ENCODE measurements at places on chromosomes 4 and X.

GRCh38 chrX:40167850-40168479 is 70.2 kb upstream of the BCOR start:
- DNase-seq = no peak

GRCh38 chr4:86608757-86609375 is 14.8 kb downstream of the PTPN13 start:
- no peak for DNase-seq

GRCh38 chr4:95250544-95251137 is 298.1 kb downstream of the UNC5C start:
- DNase-seq = no peak

DNA sequence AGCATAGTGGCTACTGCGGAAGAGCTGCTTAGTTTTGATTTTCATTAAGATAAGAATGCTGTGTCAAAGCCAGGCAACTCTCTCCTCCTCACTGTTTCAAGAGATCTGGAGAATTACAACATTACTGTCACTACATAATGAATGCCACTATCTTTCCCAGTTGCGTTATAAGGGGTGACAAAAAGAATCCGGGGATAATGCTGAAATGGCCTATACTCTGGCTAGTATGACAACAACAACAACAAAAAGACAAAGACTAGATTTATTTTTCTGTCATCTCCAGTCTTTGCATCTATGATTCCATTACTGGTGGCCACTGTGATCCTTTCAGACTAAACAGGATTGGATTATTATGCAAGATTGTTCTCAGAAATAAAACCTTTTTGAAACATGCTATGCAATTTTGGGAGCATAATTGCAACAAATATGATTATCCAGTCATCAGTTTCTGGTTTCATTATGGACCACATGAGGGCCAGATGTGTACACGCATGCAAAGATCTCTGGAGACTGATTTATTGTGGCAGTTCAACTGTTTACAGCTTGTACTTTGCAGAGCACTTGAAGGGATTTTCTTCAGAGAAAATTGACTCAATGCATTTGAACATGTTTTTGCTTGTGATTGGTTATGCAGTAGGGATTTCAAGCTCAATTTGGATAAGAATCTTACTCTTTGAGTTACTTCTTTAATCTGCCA is 31.1 kb upstream of the SPANXB1 start:
- no peak for DNase-seq

GRCh38 chr4:183971929-183972490 is 66.9 kb downstream of the STOX2 start:
- no peak for DNase-seq

GRCh38 chrX:97308171-97308570 is 424.5 kb downstream of the RPA4 start:
- no peak for DNase-seq

DNA sequence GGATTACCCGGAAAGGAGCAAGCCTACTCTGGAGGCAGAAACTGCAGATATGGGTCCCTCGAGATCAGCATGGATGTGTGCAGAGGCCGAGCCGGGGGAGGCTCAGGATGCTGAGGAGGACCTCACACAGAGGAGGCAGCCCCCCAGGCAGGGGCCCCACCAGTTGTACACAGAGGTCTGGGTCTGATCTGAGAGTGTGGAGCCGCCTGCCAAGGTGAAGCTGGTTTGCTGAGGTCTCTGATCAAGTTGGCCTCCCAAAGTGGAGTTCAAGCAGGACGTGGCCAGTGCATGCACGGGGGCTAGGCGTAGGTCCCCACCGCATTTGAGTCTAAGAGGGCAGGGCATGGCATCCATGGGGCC is 35.0 kb downstream of the ACOX3 start:
- DNase-seq = no peak

DNA sequence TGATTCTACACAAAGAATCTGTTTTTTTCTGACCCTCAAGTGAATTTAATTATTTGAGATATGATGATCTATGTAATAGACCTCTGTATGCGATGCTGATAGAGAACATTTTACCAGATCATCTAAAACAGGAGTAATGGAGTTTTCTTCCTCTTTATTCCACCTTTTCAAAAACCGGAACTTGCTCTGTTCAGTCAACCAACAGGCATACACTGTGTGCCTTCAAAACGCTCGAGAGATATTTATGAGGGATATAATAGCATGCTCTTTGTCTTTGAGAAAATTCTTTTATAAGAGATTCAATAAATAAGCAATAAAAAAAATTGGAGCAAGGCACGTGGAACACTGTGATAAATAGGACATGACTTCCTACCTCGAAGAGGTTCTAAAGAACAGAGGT is 2.0 kb downstream of the NYX start:
- DNase-seq = no peak

- peak; percentile 16 for DNase-seq
These were observed 442 bp upstream of the MCUB start for GRCh38 chr4:109559625-109559982.

GRCh38 chr4:173935622-173936405 is 347.7 kb downstream of the FBXO8 start:
- DNase-seq = no peak

DNA sequence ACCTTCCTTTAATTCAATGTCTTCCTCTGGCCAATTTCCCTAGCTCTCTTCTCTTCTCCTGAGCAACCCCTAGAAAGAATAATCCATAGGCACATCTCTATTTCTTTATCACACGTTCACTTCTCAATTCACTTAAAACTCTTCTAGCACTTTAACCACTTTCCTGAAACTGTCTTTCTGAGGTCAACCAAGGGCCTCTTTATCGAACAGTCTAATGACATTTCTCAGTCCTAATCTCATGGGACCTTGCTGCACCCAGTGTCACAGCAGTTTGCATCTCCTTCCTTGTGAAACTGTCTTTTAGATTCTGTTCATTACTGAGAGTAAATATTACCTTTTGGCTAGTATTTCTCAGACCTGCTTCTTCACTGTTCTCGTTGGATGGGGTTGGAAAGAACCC is 285.3 kb upstream of the RASGEF1B start:
- no peak for DNase-seq

DNA sequence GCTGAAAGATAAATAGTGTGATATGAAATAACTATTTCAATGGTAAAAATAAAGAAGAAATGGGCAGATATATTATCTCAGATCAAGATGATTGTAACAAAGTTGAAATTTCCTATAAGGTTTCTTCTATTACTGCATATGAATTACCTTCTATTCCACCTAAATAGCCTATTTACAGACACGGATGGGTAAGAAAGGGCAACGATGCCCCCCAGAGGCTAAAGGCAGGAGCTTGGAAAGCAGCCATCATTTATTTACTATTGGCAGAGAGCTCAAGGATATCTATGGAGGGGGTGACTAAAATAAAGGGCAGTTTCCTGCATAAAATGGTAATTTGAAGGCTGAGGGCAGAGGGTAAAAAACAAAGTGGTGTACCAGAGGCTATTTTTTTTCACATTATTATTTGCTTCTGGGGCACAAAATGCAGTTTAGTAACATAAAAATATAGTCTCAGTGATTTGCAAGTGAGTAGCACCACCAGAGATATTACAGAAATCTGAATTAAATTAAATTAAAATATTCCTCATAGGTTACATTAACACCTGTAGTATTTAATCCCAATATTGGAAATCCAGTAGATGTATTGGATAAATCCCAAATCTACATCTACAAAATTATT is 123.1 kb downstream of the BTC start:
- DNase-seq = no peak

DNA sequence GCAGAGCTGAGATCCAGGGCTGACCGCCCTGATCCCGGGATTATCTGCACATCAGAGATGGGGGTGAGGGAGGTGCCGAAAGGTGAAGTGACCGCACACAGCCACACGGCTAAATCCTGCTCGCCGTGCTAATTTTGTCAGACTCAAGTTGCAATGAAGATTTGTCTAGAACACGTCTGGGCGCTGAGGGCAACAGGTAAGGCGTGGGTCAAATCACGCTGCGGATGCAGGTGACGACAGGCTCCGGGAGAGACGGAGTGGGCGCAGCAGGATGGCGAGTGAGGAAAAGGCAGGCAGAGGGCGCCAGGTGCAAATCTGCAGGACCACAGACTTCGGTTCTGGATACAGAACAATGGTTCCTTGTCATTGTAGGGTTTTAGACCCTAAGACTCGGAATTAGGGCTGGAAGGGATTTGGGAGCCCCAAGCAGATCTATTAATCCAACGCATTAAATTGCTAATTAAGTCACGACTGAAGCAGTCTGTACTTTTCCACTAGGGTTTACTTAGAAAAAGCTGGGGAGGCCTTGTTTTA is 1.9 kb upstream of the TBC1D14 start:
- no peak for DNase-seq

- no peak for DNase-seq
These were observed 914 bp downstream of the MYOZ2 start for GRCh38 chr4:119136546-119136945.

DNA sequence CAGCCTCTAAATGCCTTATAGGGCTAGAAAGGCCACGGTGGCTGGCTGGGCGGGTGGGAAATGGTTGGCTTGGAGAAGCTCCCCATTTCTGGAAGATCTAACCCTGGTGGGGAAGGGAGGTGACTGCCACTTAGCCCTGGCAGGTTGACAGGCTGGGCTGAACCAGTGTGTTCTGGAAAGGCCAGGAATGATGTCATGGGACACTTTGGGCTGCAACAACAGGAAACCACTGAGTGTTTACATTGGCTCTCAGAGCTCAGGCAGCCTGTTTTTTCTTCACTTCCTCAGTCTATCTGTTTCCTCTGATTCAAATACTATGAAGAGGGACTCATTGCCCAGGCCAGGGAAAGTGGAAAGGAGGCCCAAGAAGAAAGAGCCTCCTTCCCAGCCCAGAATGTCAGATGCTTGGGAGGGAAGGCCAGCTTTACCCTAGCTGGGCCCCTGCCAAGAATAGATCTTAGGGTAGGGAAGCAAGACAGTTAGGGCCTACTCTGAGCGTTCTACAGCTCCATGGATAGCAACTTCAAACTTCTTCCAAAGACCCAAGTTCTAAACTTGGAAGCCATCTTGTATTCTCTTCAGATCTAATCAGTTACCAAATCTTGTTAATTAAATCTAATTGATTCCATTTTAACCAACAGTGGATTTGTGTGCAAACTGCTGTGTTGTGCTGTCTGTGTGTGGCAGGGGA is 65.8 kb upstream of the MSN start:
- no peak for DNase-seq

DNA sequence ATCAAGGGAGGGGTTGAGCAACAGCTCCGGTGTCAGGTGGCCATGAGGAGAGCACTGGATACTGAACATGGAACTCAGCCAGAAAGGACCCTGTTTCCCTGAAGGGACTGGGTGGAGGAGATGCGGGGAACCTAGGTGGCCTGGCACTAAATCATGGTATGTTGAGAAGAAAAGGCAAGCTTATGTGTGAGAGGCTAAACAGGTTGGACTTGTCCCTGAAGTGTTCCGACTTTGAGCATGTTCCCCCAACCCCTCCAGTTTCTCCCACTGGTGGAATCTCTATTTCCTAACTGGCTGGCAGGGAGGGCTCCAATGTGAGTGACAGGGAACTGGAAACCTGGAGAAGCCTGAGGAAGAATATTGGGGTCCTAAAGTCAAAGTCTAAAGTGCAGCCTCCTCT is 69.5 kb downstream of the PLAC1 start:
- DNase-seq = no peak

GRCh38 chrX:47796433-47796906 is 40.2 kb upstream of the ZNF81 start:
- DNase-seq = no peak

DNA sequence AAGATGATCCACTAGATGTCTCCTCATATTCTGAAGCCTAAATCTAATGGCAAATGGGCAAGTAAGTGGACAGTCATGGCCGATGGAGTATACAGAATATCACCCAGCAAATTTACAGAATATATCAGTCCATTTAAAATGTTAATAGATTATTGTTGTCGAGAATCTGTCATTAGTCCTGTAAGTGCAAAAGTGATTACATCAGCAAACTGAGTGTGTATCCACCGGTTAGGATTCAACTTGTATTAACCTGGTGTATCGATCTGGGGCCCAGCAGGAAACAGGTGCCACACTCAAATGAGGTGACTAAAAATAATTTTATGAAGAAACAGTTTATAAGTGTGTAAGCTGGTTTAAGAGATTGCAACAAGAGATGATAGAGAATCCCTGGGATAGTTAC is 367.9 kb upstream of the FAM47C start:
- no peak for DNase-seq

- no peak for DNase-seq
These were observed 21.0 kb upstream of the CLCN4 start for GRCh38 chrX:10135561-10136399.

- no peak for DNase-seq
These were observed 28.7 kb downstream of the RHOH start for GRCh38 chr4:40225497-40225896.

- DNase-seq = no peak
These were observed 9.6 kb downstream of the OTOP1 start for GRCh38 chr4:4217113-4217512.

DNA sequence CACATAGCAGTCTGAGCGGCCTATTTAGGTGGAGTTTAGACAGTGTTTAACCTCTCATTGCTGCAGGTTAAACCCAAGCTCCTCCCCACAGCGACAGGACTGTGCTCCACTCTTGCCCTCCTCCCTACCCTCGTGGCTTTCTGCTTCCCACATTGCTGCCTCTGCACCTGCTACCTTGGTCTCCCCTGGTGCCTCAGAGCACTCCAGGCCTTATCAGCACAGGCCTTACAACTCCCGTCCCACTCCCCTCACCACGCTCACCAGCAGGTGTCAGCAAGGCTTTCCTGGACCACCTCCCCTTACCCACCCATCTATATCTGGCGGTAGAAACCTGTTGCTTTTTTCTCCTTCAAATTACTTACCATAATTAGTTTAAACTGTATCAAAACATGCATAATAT is 18.6 kb downstream of the HELT start:
- no peak for DNase-seq

- no peak for DNase-seq
These were observed 34.7 kb upstream of the SPON2 start for GRCh38 chr4:1207157-1207470.

- DNase-seq = no peak
These were observed 229.6 kb upstream of the AGTR2 start for GRCh38 chrX:115940888-115941332.

- no peak for DNase-seq
These were observed 1344.3 kb downstream of the ADGRL3 start for GRCh38 chr4:62544428-62544827.

DNA sequence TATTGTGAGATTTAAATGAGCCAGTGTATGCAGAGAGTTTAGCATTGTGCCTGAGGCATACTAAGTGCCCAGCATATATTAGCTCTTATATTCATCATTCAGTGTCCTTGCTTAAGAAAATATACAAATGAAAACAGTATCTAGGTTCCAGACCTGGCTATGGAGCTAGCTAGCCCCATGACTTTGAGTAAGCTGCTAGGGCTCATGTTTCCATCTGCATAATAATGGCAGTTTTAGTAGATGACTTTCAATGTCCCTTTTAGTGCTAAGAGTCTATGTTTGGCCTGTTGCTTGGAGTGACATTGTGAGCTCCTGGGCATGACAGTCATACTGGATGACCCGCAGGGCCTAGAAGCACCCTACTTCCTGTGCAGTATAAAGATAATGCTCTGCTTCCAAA is 435.3 kb downstream of the ZIC3 start:
- DNase-seq = no peak

DNA sequence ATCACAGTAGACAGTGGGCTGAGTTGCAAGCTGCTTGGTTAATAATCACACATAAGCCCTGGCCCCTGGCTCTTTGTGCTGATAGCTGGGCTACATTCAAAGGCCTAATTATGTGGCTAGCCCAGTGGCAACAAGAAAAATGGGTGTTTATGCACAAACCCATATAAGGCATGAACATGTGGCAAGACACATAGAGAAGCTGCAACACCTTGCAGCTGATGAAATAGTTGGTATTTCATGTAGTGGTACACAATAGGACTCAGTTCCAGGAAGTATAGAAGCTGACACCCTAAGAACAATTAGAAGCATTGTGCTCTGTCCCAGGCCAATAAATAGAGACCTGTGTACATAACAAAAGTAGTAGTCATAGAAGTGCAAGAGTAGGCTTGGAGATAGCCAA is 14.6 kb upstream of the ZNF630 start:
- no peak for DNase-seq

Measured in activated gamma-delta T cell treated with anti-CD3 and anti-CD28 coated beads, Interleukin-2, amount 50 U/mL, for 16 hours (primary cell).